Stimulated activated naive CD8-positive, alpha-beta T cell treated with anti-CD3 and anti-CD28 coated beads, Interleukin-15, Interleukin-2, amounts not matched to agents 100 U/mL and 50 U/mL, for 24 hours (primary cell): ENCODE measurements at places on chromosomes 13 and 19.

GRCh38 chr19:12769689-12770088 is 5.7 kb downstream of the HOOK2 start:
- DNase-seq = peak; percentile 55

DNA sequence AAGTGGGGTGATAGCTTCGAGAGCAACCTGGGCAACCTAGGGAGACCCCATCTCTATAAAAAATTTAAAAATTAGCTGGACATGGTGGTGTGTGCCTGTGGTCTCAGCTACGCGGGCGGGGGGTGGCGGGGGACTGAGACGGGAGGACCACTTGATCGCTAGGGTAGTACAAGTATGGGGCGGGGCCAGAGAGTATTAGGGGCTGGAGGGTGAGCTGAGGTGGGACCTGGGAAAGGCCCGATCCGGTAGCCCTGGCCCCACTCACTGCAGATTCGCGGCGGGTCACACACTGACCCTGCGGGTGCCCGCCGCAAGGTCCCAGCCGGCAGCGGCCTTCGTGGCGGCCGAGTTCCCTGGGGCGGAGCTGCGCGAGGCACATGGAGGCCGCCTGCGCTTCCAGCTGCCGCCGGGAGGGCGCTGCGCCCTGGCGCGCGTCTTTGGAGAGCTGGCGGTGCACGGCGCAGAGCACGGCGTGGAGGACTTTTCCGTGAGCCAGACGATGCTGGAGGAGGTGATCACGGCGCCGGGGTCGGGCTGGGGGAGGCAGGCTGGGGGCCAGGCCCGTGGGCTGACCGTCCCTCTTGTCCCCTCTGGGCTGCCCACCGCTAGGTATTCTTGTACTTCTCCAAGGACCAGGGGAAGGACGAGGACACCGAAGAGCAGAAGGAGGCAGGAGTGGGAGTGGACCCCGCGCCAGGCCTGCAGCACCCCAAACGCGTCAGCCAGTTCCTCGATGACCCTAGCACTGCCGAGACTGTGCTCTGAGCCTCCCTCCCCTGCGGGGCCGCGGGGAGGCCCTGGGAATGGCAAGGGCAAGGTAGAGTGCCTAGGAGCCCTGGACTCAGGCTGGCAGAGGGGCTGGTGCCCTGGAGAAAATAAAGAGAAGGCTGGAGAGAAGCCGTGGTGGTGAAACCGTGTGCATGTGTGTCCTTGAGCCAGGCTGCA is 2.0 kb upstream of the ARHGAP45 start:
- peak; percentile 81 for DNase-seq

DNA sequence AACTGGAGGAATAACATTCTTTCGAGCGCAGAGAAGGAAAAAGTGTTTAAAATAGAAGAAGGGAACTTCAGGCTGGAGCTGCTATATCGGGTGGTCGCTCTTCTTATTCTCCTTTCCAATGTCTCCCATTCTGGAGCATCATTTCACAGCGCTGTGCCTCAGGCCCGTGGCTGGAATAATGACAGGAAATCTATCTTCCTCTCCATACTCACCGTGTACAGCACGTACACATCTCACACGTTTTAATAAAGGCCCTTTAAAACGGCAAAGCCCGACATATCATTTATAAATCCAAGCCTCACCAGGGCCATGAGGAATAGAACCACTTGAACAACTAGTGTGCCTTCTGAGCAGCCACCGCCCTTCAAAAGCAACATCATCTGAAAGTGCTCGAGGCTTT is 264.4 kb downstream of the TEX29 start:
- no peak for DNase-seq

DNA sequence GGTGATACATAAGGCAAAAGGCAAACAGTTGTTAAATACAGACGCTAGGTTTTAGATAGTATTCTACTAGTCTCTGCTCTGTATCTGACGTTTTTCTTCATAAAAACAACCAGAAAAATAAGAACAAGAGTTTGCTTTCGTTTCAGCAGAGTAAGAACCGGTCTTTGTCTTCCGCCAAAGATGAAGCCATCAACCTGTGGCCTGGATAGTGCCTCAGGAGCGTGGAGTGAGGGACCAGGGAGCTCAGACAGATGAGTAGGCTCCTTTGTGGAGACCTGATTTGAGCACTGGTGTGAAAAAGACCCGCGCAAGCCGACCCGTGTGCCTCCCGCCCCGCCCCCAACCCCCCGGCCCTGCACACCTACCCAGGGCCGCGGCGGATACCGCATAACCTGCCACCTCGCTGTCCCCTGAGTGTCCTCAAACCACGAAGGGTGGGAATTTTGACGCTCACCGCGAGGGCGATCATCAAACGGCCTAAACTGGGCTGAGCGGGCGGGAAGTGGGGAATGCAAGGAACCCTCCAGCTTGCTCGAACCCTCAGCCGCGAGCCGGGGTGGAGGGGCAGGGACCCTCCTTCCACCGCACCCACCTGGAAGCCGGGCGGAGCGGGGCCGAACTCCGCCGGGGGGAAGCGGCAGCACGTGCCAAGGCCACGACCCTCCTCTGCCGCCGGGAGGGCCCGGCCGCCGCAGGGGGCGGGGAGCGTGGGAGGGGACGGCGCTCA is 866 bp upstream of the LMO7 start:
- no peak for DNase-seq

- DNase-seq = peak; percentile 81
These were observed 4.0 kb downstream of the TPGS1 start for GRCh38 chr19:511101-511851.

DNA sequence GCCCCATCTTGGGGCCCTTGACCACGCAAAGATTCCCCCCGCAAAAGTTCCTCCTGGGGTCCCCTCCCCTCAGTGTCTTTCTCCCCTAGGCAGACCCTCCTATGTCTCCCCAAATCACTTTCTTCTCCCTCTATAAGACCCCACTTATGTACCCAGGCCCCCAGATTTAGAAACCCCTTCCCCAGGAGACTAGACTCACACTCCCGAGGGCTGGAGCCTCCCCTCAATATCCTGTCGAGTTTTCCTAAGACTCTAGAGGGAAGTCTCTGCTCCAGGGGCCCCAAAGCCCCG is 1.4 kb downstream of the SLC1A5 start:
- no peak for DNase-seq

GRCh38 chr19:49161987-49162386 is 4.4 kb downstream of the TRPM4 start:
- DNase-seq = no peak

GRCh38 chr19:33508941-33509614 is 12.5 kb downstream of the PEPD start:
- no peak for DNase-seq

- peak; percentile 47 for DNase-seq
These were observed 567.7 kb downstream of the GPC6 start for GRCh38 chr13:93794197-93794885.

DNA sequence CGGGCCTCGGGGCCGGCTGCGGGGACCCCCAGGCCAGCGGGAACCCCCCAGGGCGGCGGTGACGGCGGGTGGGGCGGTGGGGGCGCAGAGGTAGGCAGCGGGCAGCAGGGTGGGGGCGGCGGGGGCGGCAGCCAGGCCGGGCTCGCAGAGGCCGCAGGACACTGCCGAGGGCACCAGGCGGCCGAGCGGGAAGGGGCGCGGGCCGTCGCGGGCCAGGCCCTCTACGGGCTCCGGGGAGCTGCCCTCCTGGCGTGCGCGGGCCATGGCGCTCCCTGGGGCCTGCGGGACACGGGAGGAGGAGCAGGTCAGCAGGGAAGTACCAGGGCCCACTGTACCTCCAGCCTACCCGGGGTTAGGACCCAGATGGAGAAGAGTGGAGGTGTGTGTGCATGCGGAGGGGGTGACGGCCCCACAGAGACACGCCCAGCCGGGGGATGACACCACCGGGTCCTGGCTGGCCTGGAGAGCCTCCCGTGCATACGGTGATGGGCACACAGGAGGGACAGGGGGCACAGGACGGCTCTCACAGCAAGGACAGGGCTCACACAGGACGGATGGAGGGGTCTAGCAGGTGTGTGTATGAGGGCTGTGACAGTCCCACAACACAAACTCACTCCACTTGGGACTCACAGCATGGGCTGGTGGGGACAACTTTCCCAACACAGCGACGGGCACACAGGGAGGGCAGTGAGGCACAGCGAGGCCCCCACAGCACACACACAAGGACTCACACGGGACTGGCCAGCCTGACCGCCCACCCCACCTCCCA is 2.6 kb downstream of the BBC3 start:
- peak; percentile 56 for DNase-seq

GRCh38 chr19:41804336-41804735 is 7.9 kb downstream of the CEACAM3 start:
- DNase-seq = no peak

- DNase-seq = no peak
These were observed 165.8 kb downstream of the KCTD12 start for GRCh38 chr13:76720416-76720815.

GRCh38 chr13:33175991-33176390 is 109.6 kb downstream of the STARD13 start:
- no peak for DNase-seq

GRCh38 chr13:102317593-102317992 is 84.3 kb downstream of the FGF14 start:
- no peak for DNase-seq

DNA sequence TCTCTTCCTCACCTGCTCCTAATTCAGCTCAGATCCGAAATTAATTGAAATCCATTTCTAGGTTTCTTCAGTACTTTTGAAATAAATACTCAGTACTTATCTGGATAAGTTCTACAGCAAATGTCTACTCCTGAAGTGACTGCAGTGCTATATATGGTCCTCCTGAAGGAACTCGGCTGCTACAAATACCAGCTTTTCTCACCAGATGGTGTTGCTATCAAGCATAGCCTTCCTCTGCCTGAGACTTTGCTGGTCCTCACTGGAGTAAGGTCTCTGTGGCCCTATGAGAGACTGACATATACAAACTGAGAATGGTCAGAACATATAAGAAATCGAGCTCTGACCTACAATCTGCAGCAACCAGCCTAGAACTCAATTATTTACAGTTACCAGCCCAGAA is 161.6 kb downstream of the NDFIP2 start:
- DNase-seq = no peak

GRCh38 chr13:60078226-60078625 is 85.5 kb downstream of the DIAPH3 start:
- DNase-seq = no peak

- DNase-seq = no peak
These were observed 83.4 kb downstream of the SIPA1L3 start for GRCh38 chr19:37990362-37990761.

DNA sequence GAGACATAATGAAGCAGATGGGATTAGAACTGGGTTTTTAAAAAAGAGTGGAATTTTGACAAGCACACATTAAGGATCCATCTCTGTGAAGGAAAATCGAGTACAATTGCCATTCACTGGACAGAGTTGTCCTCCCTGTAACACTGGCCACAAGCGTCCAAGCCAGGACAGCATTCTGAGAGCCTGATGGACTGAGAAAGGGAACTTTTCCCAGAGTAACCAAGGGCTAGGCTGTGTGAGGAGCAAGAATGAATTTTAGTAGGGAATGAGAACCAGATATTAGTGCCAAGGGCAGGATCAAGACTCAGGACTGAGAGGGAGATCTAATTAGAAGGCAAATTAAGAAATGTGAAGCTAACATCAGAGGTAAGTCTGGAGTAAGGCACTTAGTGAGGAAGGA is 73.1 kb downstream of the DCLK1 start:
- no peak for DNase-seq

- no peak for DNase-seq
These were observed 29.4 kb downstream of the DNM2 start for GRCh38 chr19:10747271-10747670.

GRCh38 chr13:109611912-109612691 is 174.3 kb downstream of the IRS2 start:
- DNase-seq = no peak

DNA sequence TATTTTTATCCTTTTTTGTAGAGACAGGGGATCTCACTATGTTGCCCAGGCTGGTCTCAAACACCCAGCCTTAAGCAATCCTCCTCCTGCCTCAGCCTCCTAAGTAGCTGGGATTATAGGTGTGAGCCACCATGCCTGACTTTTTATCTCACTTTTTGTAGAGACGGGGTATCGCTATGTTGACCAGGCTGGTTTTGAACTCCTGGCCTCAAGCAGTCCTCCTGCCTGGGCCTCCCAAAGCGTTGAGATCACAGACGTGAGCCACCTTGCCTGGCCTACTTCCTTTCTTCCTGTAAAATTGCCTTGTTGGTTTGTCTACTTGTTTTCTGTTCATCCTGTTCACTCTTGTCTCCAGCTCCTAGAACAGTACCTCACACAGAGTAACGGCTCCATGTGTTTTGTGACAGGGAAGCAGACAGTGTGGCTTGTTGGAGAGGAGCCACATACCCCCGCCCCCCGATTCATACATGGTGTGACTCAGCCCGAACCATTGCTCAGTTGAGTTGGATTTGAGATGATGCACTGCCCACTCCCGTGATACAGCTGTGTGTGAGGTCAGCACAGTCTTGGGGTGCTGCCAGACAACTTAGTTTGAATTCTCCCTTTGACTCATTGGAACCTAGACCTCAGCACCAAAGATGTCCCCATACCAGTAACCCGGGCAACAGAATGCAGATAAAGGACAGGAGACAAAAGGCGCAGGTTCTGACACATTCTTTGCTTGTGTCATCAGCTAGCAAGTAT is 34.2 kb downstream of the GPR42 start:
- peak; percentile 67 for DNase-seq

- DNase-seq = no peak
These were observed 13.1 kb upstream of the LMTK3 start for GRCh38 chr19:48524732-48525131.
